ENCODE measurements at places on chromosomes 12 and 14. TPM values are rescaled to one million over a fixed set of nuclear protein-coding genes. Genes with fewer than 3 reads are reported as not detected.

- DNase-seq: no peak
Observed at GRCh38 chr12:10741845-10742244, 18.7 kb upstream of the YBX3 start.

DNA sequence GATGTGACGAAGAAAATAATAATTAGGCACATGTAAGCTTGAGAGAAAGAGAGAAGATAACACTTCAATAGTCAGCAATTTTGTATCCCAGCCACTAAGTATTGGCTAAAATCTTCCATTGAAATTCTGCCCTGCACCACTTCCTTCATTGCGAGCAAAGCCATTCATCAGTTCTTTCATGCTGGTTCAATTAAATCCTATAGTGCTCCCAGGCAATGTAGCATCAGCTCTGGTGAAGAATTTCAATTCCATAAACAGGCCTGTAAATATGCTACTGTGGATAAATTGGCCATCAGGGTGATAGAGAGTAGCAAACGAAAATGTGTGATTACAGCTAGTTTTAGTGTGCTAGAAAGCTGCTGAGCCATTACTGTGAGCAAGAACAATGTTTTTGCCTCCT lies 24.7 kb downstream of the RPL10L start:
- no peak for DNase-seq

The DTX1 gene
- total RNA-seq: 0.16 TPM

The SIRT4 gene
- total RNA-seq: 2.2 TPM

The EGLN3 gene
- 16.0 TPM for total RNA-seq

All from activated T-helper 2 cell treated with anti-CD3 and anti-CD28 coated beads, Interferon-gamma antibody, Interleukin-2, Interleukin-4, amounts not matched to agents 10 μg/mL and 5 μg/mL and 100 μg/mL, durations not matched to agents 14 hours and 24 hours and 36 hours (primary cell).